ENCODE measurements at places on chromosomes 1 and 21.

DNA sequence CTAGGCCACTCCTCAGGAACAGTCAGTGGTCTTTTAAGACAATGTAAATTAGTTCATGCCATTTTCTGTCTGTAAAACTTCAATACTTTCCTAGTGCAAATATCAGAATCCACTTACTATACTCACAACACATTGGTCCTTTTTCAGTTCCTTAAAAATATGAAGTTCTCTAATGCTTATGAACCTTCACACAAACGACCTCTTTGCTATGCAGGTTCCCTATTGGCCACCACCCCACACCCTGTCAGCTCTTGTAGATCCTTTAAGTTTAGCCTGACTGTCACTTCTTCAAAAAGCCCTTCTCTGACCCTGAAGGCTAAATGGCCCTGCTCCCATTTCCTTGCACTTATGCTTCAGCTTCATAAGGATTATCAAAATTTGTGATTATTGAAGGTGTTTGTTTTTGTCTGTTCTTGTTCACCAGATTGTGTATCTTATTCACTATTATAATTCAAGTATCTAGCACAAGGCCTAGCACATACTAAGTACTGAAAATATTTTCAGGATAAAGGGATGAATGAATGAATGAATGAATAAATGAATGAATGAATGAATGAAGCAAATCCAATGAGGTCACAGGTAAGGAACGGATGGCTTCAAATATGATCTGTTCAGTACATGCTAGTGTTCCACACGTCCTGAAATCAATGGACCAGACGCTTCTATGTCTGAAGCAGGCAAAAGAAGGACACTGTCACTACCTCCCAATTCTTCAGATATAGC, 373.9 kb downstream of the VAV3 start:
- no peak for DNase-seq

DNA sequence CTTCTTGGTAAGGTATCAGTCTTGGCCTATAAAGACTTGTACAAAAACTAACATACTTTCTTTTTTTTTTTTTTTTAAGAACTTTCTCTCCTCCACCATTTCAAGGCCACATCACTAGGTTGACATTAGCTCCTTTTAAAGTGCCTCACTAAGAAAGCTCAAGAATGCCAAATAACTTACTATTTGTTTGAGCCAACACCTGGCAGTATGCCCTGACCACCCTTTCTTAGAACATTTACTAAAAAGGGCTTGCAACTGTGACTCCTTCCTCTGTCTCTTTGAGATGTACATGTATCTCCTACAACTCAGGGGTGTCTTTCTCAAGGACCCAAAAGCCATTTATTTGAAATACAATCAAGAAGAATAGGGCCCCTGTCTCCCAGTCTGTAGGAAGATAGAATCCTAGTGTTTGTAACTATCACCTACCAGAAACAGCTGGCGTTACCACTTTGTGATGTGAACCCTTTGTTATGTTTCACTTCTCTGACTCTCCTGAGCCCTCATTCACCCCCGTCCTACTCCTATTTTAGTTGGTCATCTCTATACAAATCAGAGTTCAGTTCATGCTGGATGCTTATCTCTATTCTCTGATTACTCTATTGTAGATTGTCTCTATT, 12.2 kb upstream of the SAMD13 start:
- no peak for DNase-seq

DNA sequence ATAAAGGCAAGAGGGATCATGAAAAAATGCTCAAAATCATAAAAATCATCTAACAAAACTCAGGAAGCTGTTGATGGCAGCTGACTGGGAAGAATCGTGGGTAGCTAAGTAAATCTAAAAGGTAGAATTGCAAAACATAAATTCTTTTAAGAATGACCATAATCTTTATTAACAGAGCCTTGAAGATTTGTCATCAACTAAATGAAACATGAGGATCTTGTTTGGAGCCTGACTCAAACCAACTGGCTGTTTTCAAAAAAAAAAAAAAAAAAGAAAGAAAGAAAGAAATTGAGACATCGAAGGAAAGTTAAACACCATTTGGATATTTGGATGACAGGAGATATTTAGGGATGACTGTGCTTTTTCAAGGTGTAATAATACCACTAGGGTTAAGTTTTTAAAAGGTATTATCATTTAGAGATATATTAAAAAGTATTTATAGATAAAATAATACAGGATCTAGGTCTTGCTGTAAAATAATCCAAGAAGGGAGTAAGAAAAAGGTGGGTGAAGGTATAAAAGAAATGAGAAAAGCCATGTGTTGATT, 48.6 kb downstream of the CD34 start:
- DNase-seq: no peak

- no peak for DNase-seq
Measured at GRCh38 chr1:203649999-203650836, 23.6 kb downstream of the ATP2B4 start.

GRCh38 chr1:57063406-57064125, 97.8 kb upstream of the C8B start:
- no peak for DNase-seq

DNA sequence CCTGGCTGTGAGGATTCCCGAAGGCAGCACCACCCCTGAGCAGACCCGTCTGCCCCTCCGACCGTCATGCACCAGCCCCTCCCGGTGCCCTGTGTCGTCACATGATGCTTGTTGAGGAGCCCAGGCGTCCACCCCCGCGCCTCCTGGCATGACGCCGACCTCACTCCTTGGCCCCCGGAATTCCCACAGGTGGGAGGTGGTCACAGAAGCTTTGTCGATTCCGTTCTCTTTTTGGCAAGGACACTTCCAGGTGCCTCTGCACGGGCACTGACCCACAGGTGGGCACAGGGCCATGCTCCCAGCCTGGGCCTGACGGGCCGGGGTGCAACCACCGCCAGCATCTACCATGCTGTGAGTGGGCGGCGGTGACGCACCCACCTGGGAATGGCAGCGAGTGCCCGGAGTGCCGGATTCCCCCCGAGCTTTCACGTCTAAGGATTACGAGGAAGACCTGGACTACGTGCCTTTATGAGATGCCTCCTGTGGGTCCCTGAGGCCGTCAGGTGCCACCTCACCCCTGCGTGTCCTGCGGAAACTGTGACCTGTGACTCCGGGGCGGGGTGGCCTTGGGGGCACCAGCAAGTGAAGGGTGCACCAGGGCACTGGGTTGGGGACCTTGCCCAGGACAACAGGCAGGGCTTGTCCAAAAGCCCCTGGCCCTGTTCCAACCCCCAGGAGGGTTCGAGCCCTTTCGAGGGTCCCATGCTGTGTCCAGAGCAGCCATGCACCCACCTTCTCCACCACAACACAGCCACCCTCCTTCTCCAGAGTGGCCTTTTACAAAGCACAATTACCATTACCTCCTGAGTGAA, 31.4 kb upstream of the COL6A1 start:
- no peak for DNase-seq

GRCh38 chr1:89755591-89755990, 65.2 kb upstream of the LRRC8D start:
- DNase-seq: no peak

DNA sequence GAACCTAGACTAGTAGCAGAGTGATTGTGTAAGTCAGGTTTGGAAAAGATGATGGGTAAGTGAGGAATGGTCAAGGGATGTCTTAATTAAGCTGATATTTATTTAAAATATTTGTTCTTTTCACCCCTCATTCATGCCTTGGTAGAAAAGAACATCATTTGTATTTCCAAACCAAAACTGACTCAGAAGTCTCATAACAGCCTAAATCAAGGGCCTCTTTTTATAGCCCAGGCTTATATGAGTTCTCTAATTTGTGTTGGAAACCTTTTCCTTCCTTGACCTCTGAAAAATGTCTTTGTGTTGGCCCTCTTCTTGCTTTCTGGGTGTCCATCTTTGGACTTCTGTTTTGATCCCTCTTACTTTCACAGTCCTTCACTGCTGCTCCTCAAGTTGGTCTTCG, 1428.2 kb downstream of the MRPL39 start:
- DNase-seq: no peak

GRCh38 chr1:235409042-235409820, 42.0 kb downstream of the TBCE start:
- no peak for DNase-seq

DNA sequence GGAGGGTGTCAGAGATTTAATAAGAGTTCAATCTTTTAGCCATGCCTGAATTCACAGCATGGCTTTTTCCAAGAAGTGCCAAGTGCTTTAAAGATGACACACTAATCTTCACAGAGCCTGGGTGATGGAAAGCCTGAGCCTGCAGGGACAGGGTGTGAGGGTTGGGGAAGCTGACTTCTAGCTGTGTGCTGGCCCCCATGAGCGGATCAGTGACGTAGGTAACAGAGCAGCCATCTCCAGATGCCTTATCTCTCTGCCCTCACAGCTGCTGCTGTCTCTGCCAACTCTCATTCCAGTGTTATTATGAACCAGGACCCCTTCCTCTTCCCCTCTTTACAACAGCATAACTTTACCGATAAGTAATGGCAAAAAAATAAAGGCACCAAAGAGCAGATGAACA, 30.6 kb downstream of the FAM78B start:
- DNase-seq: no peak

DNA sequence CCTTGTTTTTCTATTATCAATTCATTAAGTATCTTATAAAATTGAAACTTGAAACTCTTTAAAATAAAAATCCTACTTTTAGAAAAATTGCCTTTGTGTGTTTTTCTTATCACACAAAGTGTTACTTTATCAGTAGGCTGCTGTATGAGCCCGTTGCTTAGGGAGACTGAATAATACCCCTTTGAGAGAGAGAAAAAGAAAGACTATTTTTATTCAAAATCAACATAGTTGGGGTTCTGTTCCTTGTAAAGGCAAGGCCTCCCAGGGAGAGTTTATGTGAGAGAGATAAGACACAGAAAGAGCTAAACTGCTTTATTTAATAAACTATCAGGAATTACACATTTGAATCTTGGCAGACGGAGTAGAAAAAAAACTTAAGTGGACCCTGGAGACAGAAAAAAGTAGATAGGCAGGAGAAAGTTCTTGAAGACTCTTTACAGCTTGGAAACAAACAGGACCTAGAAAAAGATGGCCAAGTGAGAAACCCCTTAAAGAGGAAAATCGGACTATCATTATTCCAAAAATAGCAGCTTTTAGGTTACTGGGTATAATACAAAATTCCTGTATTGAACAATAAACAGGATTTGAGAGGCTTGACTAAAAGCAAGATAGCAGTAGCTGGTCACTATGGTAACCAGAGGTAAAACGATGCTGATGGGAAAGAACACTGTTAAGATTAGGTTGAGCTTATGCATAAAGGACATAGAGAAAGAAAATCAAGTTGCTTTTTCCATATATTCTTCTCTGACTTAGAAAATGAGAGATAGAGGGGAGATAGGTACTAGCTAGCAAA, 170.9 kb downstream of the LRRC7 start:
- DNase-seq: no peak

DNA sequence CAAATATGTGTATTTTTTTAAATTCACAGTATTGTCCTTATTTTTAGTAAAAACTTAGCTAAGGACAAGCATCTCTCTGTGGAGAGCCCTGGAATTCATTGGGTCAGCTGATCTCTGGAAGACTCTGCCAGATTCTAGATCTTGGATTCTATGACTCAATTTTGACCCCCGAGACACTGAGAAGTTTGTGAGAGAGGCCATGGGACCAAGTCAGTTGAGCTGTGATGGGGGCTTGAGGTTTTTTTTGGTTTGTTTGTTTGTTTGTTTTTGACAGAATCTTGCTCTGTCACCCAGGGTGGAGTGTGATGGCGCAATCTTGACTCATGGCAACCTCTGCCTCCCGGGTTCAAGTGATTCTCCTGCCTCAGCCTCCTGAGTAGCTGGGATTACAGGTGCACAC, 13.5 kb downstream of the SHISA4 start:
- DNase-seq: no peak

- no peak for DNase-seq
Measured at GRCh38 chr1:209808059-209808581, 2.2 kb upstream of the IRF6 start.

GRCh38 chr1:224170748-224171478, 12.1 kb upstream of the DEGS1 start:
- no peak for DNase-seq

GRCh38 chr1:152886085-152886484, 8.0 kb downstream of the SMCP start:
- no peak for DNase-seq

GRCh38 chr21:36816561-36817130, 117.7 kb downstream of the SIM2 start:
- no peak for DNase-seq

GRCh38 chr1:78340006-78340405, 150.8 kb upstream of the PTGFR start:
- no peak for DNase-seq

- no peak for DNase-seq
Measured at GRCh38 chr1:210908257-210908656, 225.7 kb downstream of the KCNH1 start.

GRCh38 chr1:200526709-200527612, 93.6 kb downstream of the KIF14 start:
- no peak for DNase-seq

DNA sequence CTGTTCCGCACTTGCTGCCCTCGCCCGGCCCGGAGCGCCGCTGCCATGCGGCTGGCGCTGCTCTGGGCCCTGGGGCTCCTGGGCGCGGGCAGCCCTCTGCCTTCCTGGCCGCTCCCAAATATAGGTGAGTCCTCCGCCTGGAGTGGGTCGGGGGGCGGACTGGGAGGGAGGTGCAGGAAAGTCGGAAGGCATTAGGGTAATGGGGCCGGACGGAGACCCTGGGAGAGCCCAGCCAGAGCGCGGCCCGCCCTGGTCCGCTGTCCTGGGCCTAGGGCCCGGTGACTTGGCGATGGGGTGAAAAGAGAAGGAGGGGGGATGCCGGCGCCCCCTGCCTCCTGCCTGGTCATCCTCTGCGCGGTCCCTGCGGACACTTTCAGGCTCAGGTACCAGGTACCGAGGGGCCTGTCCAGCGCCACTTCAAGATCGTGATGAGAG, 243 bp downstream of the ADAM15 start:
- DNase-seq: no peak

- DNase-seq: no peak
Measured at GRCh38 chr1:165444897-165445370, at the start of gene RXRG. RXRG (minus strand) TSS chr1:165445126; CDS start chr1:165444893, 233 bp downstream.

DNA sequence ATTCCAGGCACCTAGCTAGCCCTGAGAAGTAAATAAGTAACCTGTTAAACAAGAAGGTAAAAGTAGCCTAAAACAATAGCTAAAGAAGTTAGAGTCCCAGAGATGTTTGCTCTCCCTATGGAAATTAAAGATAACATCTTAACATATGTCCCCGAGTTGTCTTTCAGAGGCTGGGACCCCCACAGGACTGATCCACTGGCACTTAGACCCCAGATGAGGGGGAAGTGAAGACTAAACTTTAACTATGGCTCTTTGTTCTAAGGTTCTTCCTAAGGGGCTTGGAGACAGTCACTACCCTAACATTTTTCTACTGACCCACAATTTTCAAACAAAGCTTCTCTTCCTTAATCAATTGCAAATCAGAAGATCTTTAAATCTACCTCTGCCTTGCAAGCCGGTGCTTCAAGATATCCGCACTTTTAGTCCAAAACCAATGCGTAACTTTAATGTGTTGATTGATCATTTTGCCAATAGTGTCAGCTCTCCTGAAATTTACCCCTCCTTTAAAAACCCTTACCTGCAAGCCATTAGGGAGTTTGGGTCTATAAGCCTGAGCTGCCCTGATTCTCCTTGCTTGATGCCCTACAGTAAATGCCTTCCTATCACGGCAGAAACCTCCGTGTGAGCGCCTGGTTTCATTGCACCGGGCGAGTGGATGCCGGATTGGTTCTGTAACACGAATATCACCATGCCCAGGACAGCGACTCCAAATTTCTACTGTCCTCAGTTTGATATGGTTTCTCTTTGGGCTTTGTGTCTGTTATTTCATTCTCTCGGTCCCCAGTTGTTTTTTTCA, 404.4 kb downstream of the SIPA1L2 start:
- DNase-seq: no peak

- no peak for DNase-seq
Measured at GRCh38 chr21:35606146-35606545, 454.2 kb downstream of the SETD4 start.

All from stimulated activated CD8-positive, alpha-beta memory T cell treated with anti-CD3 and anti-CD28 coated beads, Interleukin-7, amount 100 ng/mL, for 24 hours (primary cell).